ENCODE measurements at places on chromosomes 2 and 18. TPM values are rescaled to one million over a fixed set of nuclear protein-coding genes. Genes with fewer than 3 reads are reported as not detected.

GRCh38 chr2:235050980-235051351 is 99.1 kb downstream of the SH3BP4 start:
- peaks cover 13% of the 10 kb centered on the region for H3K36me3 ChIP-seq
- no peak overlapping the region for H3K4me3 ChIP-seq
- DNase-seq = peak; percentile 83
- H3K4me1 ChIP-seq = peaks cover 14% of the 10 kb centered on the region
- peak overlapping the region; percentile 24 for H3K27ac ChIP-seq

- no peak overlapping the region for H3K4me3 ChIP-seq
- no peaks in the 10 kb centered on the region for H3K27me3 ChIP-seq
- H3K4me1 ChIP-seq = no peaks in the 10 kb centered on the region
- H3K27ac ChIP-seq = no peak overlapping the region
These were observed 19.4 kb downstream of the PSMD14 start for GRCh38 chr2:161327582-161327981.

DNA sequence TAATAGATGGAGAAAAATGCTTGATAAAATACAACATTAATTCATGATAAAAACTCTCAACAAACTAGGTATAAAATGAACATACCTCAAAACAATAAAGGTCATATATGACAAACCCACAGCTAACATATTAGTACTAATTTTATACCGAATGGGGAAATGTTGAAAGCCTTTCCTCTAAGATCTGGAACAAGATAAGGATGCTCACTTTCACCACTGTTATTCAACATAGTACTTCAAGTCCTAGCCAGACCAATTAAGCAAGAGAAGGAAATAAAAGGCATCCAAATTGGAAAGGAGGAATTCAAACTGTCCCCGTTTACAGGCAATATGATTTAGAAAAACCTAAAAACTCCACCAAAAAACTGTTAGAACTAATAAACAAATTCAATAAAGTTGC is 61.5 kb upstream of the CTIF start:
- H3K27me3 ChIP-seq = no peaks in the 10 kb centered on the region
- H3K27ac ChIP-seq = no peak overlapping the region
- H3K36me3 ChIP-seq = no peaks in the 10 kb centered on the region
- no peak for DNase-seq
- H3K4me3 ChIP-seq = no peak overlapping the region

GRCh38 chr2:222572264-222572721 is 83.6 kb downstream of the FARSB start:
- no peak overlapping the region for H3K27ac ChIP-seq
- DNase-seq = no peak
- no peak overlapping the region for H3K4me3 ChIP-seq
- H3K27me3 ChIP-seq = no peaks in the 10 kb centered on the region

DNA sequence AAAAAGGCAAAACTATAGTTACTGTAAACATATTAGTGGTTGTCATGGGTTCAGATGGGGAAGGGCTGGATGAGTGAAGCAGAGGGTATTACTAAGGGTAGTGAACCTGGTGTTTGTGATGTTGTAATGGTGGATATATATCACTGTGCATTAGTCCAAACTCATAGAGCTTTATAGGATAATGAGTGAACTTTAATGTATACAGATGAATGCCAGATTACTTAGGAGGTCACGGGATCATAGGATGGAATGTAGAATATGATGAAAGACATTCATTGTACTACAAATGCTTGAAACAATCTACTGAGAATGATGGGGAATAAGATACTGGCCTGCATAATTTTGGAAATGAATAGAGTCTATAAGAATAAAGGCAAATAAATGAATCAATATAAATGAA is 226.7 kb upstream of the ZNF804A start:
- no peak overlapping the region for H3K4me3 ChIP-seq
- H3K27ac ChIP-seq = no peak overlapping the region
- H3K36me3 ChIP-seq = no peaks in the 10 kb centered on the region
- DNase-seq = no peak

DNA sequence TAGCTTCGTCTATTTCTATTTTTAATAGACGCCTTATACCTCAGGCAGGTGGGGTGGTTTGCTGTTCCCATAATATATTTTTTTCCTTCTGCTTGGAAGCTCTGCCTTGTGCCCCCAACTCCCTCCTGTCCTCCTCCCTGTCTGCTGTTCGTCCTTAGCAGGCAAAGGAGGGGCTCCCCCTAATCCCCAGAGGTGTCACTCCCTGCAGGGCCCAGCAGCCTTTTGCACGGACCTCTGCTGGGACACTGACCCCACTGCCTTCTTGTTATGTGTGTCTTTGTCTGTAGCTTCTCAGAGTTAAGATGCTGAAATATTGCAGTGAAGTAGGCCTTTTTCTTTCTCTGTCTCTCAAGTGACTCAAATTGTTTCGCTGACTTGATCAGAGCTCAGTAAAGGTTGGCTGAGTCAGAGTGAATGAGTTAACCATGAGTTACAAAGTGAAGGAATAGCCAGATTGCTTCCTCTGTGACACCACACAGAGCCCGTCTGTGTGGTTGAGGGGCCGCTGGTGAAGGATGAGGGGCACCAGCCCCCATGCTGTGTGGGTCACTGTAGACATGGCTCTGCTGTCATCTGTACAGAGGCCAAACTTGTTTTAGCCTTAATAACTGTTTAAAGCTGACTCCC is 47.7 kb downstream of the PRKCE start:
- H3K27me3 ChIP-seq = no peaks in the 10 kb centered on the region
- peaks cover 7% of the 10 kb centered on the region for H3K4me1 ChIP-seq
- H3K4me3 ChIP-seq = no peak overlapping the region
- no peak overlapping the region for H3K27ac ChIP-seq
- H3K36me3 ChIP-seq = no peaks in the 10 kb centered on the region

- H3K27me3 ChIP-seq = no peaks in the 10 kb centered on the region
- DNase-seq = peak; percentile 72
- H3K4me3 ChIP-seq = peak overlapping the region; percentile 60
- H3K4me1 ChIP-seq = peaks cover 50% of the 10 kb centered on the region
- no peaks in the 10 kb centered on the region for H3K36me3 ChIP-seq
These were observed 146.8 kb downstream of the TGIF1 start for GRCh38 chr18:3596637-3597384.

- no peak overlapping the region for H3K4me3 ChIP-seq
- H3K27me3 ChIP-seq = no peaks in the 10 kb centered on the region
- no peak for DNase-seq
- peaks cover 11% of the 10 kb centered on the region for H3K4me1 ChIP-seq
- no peak overlapping the region for H3K27ac ChIP-seq
These were observed 22.4 kb upstream of the MSGN1 start for GRCh38 chr2:17793803-17794354.

GRCh38 chr2:29050591-29050990 is 23.7 kb downstream of the PCARE start:
- H3K4me1 ChIP-seq = no peaks in the 10 kb centered on the region
- no peaks in the 10 kb centered on the region for H3K36me3 ChIP-seq
- no peaks in the 10 kb centered on the region for H3K27me3 ChIP-seq
- H3K27ac ChIP-seq = no peak overlapping the region

- H3K27me3 ChIP-seq = no peaks in the 10 kb centered on the region
- H3K4me3 ChIP-seq = no peak overlapping the region
- H3K4me1 ChIP-seq = peaks cover 42% of the 10 kb centered on the region
- no peak for DNase-seq
- H3K36me3 ChIP-seq = no peaks in the 10 kb centered on the region
These were observed 7.7 kb downstream of the ITSN2 start for GRCh38 chr2:24352664-24353063.

Gene KIF1A
- total RNA-seq = 0.81 TPM

Gene ELOA2
- not detected for total RNA-seq

Gene GFPT1
- 68.2 TPM for total RNA-seq

Gene GPAT2
- total RNA-seq = 3.2 TPM

Gene STARD6
- not detected for total RNA-seq

Gene GLI2
- total RNA-seq = 4.7 TPM

Gene TUBB8B
- total RNA-seq = 0.38 TPM

Gene XDH
- 0.41 TPM for total RNA-seq

Gene REG3G
- total RNA-seq = not detected

Gene KCNG2
- 0.46 TPM for total RNA-seq
